ENCODE measurements at places on chromosomes 2 and 18.

GRCh38 chr2:172415157-172415864 is 12.1 kb upstream of the ITGA6 start:
- no peak for DNase-seq

- no peak for DNase-seq
Measured at GRCh38 chr2:217657252-217657651, 345.5 kb downstream of the TNS1 start.

GRCh38 chr18:14912967-14913366 is 165.0 kb downstream of the ANKRD30B start:
- no peak for DNase-seq

GRCh38 chr2:239506101-239506857 is 105.5 kb upstream of the HDAC4 start:
- no peak for DNase-seq

GRCh38 chr2:166573391-166573790 is 79.3 kb upstream of the SCN7A start:
- DNase-seq, result no peak

GRCh38 chr2:42854207-42854818 is 61.9 kb upstream of the HAAO start:
- DNase-seq, result no peak

DNA sequence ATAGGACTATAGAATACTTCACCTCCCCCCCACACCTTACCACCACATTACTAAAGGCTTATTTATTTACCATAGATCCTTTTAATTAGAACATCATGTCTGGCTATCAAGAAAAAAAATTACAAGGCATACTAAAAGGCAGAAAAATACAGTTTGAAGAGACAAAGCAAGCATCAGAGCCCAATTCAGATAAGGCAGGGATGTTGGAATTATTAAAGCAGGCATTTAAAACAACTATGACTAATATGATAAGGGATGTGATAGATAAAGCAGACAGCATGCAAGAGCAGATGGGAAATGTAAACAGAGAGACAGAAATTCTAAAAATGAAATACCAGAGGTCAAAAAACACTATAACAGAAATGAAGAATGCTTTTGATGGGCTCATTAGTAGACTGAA is 55.4 kb upstream of the SMIM21 start:
- DNase-seq, result no peak

GRCh38 chr2:188415754-188416083 is 124.0 kb downstream of the GULP1 start:
- no peak for DNase-seq

- no peak for DNase-seq
Measured at GRCh38 chr2:31812051-31812798, 198.6 kb downstream of the MEMO1 start.

GRCh38 chr2:73033142-73033765 is 38.3 kb downstream of the SFXN5 start:
- DNase-seq, result no peak

DNA sequence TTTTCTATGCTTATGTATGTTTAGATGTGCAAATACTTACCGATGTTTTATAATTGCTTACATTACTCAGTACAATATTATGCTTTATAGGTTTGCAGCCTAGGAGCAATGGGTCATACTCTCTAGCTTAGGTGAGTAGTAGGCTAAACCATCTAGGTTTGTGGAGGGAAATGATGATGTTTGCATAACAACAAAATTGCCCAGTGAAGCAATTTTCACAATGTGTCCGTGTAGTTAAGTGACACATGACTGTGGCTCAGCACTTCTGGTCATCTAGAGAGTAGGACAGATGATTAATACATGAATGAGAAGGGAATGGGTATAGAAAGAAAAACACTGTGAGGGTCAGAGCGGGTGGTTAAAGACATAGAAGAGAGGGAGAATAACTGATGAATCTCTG is 2116.2 kb upstream of the PIK3C3 start:
- no peak for DNase-seq

GRCh38 chr2:233497692-233498091 is 68.9 kb downstream of the USP40 start:
- no peak for DNase-seq

- no peak for DNase-seq
Measured at GRCh38 chr18:76212960-76213359, 282.1 kb downstream of the ZNF516 start.

DNA sequence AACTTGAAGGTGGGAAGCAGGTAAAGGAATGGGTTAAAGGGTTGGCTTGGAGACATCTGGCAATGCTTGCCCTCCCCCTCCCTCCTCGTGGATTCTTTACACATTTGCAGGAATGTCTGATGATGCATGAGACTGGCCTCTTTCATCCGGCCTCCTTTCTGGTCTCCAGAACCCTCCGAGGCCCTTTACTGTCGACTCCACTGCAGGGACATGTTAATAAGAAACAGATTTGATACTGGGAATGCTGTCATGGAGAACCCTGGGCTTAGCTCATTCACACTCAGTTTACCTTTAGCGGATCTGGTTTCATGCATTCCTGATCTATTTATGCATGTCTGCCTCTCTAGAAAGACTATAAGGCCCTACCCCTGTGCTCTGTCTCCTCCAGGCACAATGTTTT is 238.7 kb downstream of the TGIF1 start:
- no peak for DNase-seq

DNA sequence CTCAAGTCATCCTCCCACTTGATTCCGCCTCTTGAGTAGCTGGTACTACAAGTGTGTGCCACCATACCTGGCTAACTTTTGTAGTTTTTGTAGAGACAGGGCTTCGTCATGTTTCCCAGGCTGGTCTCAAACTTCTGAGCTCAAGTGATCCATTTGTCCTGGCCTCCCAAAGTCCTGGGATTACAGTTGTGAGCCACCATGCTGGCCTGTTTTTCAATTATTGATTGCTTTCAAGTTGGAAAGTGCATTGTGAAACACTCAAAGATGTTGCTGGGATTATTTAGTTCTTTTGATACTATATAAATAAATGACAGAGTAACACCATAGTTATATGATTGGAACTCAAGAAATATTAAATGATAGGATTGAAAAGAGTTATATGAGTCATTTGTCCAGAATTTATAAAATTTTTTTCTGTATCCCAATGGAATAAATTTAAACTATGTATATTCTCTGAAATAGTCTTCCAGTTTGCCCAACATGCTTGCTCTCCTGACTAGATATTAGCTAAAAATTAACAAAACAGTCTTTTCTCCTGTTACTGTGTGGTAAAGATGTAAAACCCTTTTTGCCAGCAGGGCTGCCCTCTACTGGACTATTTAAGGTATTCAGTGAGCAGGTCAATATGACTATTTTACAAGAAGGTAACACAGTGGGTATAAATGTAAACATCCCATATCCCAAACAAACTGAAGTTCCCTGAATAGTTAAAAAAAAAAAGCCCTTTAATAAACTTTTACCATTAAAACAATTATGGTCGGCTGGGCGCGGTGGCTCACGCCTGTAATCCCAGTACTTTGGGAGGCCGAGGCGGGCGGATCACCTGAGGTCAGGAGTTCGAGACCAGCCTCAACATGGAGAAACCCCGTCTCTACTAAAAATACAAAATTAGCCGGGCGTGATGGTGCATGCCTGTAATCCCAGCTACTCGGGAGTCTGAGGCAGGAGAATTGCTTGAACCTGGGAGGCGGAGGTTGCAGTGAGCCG is 42.7 kb downstream of the ACSL3 start:
- DNase-seq, result no peak

DNA sequence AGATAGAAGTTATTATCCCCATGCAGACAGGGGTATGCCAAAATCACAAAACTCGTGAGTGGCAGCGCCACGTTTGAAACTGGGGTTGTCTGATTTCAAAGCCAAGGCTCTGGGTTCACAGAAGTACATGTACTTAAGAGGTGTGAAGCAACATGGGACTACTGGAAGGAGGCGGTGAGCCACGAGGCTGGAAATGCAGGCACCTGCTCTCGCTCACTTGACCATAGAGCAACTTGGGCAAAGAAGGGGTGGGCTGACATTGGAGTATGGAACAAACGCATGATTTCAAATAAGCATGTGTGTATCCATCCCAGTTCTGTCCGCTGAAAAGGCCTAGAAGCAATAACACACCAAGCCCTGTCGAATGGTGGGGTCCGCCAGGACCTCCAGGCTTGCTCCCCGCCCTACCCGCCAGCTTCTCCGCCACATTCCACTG is 593 bp upstream of the ACTR2 start:
- no peak for DNase-seq

GRCh38 chr18:5890331-5891183 is 4.8 kb downstream of the TMEM200C start:
- DNase-seq, result peak; percentile 9

DNA sequence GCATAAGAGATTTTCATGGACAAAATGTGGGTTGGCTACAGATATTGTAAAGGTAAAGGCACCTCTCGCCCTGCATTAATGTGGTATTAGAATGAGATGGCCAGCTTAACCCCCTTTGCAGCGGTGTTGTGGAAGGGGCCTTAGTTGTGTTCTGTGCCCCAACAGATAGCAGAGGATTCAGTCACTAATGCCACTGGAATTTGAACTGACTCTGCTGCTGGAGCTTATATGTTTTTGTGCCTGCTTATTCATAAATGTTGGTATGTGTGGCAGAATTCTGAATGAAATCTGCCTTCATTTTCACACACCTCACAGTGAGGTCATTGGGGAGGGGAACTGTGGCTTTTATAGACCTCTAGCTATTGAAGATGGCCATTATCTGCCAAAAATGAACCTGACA is 90.7 kb upstream of the ITGA6 start:
- no peak for DNase-seq

DNA sequence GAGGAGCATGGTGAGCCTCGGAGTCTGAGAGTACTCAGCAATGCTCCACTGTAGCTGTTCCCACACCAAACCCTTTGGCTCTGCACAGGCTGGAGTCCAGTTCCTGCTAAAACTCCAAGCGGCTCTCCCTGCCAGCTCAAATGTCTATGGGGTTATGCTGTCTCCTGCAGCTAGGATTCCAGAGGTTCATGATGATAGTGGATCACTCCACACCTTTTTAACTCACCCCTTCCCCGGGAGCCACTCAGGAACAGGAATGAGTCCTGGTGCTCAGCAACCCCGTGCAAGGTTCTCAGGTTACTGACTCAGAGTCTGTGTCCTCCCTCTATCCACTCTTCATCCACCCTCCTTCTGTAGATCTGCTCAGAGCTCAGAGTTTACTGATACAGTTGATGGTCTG is 410.0 kb downstream of the CDH19 start:
- no peak for DNase-seq

DNA sequence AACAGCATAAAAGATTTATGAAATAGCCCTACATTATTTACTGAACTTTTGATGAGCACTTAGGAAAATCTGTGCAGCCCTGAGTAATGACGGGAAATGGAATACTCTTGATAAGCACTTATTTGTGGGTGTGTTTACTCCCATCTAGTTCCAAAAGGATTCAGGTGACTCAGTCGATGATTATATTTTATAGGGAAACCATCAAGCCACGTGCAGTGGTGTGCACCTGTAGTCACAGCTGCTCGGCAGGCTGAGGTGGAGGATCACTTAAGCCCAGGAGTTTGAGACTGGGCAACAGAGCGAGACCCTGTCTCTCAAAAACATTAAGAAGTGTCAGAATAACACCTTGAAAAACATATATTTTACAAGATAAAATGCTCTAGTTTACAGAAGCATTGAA is 91.9 kb downstream of the CABYR start:
- DNase-seq, result no peak

- DNase-seq, result no peak
Measured at GRCh38 chr2:74357627-74358026, 14.4 kb upstream of the SLC4A5 start.

GRCh38 chr2:181648478-181649155 is 8.3 kb downstream of the CERKL start:
- no peak for DNase-seq

- DNase-seq, result no peak
Measured at GRCh38 chr18:24500217-24500616, 39.8 kb downstream of the HRH4 start.

GRCh38 chr18:10149768-10150556 is 236.1 kb downstream of the VAPA start:
- DNase-seq, result no peak

GRCh38 chr2:180728928-180729559 is 251.4 kb upstream of the UBE2E3 start:
- no peak for DNase-seq

DNA sequence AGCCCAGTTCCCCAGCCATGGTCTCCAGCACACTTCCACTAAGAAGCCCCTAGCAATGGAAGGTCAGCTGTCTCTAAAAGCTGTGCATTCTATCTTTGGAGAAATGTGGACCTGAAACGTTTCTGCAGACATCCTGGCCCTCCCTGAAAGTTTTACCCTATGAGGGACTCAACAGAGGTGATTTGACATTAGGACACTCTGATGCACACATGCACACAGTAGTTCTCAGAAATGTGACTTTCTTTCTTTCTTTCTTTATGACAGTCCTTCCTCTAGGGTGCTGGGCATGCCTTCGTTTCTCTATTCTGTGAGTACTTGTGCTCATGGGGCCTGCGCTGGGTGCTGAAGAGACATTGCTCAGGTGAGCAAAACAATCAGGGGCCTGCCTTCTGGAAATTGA is 857.3 kb downstream of the RNF144A start:
- no peak for DNase-seq

- no peak for DNase-seq
Measured at GRCh38 chr2:179255129-179255528, 9.5 kb downstream of the SESTD1 start.

DNA sequence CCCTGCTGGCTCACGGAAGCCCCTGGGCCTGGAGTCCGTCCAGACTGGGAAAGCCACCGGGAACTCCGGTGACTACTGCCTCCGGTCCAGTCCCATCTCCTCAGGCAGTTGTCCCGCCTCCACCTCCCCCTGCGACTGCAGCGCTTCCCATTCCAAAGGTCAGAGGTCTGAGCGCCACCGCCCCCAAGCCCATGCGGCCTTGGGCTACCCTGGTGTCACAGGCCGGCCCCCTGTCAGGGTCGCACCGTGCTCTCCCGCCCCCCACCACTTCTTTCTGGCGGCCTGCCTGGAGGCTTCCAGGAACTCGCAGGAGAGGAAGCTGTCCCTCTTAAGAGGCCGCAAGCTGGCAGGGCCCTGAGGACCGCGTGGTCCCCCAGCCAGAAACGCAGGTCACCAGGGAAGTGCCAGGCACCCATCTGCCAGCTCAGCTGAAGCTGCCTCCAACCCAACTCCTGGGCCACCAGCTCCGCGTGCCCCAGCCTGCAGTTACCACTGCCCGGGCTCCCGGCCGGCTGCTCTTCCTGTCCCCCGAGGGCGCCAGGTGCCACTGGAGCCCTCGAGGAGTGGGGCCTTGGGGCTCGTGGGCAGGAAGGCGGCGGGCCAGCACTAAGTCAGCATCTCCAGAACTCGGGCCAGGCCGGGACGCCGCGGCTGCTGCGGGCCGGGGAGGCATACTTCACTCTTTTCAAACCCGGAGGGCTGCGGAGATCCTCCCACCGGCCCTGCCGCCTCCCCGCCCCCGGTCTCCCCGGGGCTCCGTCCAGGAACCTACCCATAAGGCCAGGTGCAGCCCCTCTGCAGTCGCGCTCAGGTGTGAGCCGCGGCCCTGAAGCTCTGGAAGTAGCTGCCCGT is 83.3 kb upstream of the POMC start:
- DNase-seq, result no peak

GRCh38 chr2:118834901-118835745 is 12.3 kb downstream of the EN1 start:
- no peak for DNase-seq

- no peak for DNase-seq
Measured at GRCh38 chr2:232655392-232655791, 22.0 kb downstream of the EFHD1 start.

- DNase-seq, result no peak
Measured at GRCh38 chr18:12749121-12749520, 46.3 kb downstream of the PSMG2 start.

- DNase-seq, result no peak
Measured at GRCh38 chr2:84450288-84451227, 8.5 kb downstream of the SUCLG1 start.

GRCh38 chr2:138223319-138223718 is 259.0 kb downstream of the HNMT start:
- DNase-seq, result no peak

- no peak for DNase-seq
Measured at GRCh38 chr2:221330436-221330835, 241.7 kb downstream of the EPHA4 start.
